Retinal pigment epithelial cell (primary cell): ENCODE measurements at places on chromosomes 3 and 15.

DNA sequence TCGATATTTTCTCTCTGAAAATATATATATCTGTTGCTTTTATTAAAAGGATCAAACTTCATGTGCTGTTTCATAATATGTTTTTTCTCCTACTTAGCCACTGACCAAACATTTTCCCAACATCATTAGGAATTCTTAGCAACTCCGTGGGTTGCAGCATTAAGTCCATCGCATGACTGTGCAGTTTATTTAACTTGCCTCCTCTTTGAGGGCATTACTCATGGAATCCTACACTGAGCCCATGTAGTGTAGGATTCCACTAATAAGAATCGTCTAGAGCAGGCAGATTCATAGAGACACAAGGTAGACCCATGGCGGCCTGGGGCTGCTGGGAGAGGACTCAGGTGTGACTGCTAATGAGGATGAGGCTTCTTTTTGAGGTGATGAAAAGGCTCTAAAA is 49.3 kb downstream of the CMTM6 start:
- DNase-seq = peak; percentile 52

GRCh38 chr3:15822281-15822680 is 24.5 kb upstream of the ANKRD28 start:
- DNase-seq = no peak

DNA sequence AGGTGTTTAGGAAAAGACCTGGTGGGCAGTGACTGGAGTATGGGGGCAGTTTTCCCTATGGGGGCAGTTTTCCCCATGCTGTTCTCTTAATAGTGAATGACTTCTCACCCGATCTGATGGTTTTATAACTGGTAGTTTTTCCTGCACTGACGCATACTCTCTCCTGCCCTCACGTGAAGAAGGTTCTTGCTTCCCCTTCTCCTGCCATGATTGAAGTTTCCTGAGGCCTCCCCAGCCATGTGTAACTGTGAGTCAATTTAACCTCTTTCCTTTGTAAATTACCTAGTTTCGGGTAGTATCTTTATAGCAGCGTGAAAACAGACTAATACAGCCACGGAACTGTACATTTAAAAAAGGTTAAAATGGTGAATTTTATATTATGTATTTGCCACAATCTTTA is 25.0 kb upstream of the CHRNB4 start:
- DNase-seq = no peak

DNA sequence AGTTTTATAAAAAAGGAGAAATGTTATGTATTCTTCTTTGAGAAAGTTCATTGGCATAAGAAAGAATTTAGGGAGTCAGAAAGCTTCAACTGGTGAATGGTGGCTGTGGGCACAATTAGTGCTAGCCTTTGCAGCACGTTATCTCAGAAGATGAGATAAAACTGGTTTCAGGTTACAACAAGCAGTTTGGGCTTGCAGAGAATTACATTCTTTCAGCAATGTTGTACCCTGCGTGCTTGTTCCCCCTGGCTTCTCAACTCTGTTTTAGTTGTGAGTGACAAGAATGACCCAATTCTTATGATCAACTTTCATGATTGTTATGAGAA is 31.6 kb upstream of the ACP3 start:
- no peak for DNase-seq

GRCh38 chr3:82942041-82942440 is 1180.6 kb upstream of the GBE1 start:
- no peak for DNase-seq

DNA sequence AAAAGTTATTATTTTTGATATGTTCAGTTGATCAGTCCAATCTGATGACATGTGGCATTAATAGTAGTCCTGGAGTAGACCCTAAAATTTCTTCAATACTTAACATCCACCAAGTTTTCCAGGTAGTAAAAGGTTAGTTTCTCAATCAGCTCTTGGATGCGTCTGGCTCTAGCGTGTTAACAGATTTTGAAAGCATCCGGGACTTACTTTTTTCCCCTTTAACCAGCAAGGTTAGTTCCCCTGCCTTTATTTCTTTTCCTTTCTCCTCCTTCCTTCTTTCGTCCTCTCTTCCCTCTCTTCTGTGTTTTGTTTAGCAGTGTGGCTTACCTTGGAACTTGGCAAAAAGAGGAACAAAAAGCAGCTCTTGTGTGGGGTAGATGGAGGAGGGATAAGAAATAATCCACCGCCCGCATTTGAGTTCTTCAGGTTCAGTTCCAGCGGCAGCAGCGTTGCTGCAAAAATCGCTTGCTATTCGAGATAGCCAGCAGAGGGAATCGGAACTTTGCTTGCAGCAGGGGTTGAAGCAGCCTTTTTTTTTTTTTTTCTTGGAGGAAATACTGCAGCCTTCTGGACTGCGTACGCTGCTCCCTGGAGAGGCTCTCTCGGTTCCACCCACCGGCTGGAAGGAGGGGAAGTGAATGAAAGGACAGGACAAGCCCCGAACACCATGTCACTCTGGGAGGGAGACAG is at the start of gene RBMS3:
Gene RBMS3, plus strand, starts transcription at position 668 of the 690 bp plus-strand sequence.
- peak; percentile 78 for DNase-seq

- DNase-seq = peak; percentile 93
Observed at GRCh38 chr3:56314842-56315241, 153.4 kb downstream of the ERC2 start.
